Psoas muscle (tissue), 8 donors: ENCODE measurements at places on chromosomes 6 and 20. TPM values are rescaled to one million over a fixed set of nuclear protein-coding genes. Genes with fewer than 3 reads are reported as not detected.

DNA sequence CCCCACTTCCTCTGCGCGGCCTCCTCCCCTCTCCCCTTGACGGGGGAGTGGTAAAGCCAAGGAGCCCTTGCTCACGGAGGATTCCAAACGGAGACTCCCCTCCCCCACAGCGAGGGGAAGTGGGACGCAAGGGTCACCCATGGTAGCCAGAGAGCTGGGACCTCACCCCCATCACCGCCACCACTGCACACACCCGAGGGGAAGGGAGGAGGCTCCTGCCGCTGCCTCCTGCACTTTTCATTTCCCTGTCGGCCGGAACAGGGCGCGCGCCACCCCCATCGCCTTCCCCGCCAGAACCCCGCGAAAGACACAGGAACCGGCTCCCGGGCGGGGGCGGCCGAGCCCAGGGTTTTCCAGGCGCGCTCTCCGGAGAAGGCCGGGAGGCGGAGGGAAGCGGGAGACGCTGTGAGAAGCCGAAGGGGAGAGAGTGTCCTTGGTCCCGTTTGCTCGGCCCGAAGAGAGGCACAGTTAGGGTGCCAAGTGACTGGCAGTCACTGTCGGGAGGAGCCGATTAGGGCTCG is 789 bp downstream of the CCND3 start:
- peak; percentile 70 for DNase-seq

DNA sequence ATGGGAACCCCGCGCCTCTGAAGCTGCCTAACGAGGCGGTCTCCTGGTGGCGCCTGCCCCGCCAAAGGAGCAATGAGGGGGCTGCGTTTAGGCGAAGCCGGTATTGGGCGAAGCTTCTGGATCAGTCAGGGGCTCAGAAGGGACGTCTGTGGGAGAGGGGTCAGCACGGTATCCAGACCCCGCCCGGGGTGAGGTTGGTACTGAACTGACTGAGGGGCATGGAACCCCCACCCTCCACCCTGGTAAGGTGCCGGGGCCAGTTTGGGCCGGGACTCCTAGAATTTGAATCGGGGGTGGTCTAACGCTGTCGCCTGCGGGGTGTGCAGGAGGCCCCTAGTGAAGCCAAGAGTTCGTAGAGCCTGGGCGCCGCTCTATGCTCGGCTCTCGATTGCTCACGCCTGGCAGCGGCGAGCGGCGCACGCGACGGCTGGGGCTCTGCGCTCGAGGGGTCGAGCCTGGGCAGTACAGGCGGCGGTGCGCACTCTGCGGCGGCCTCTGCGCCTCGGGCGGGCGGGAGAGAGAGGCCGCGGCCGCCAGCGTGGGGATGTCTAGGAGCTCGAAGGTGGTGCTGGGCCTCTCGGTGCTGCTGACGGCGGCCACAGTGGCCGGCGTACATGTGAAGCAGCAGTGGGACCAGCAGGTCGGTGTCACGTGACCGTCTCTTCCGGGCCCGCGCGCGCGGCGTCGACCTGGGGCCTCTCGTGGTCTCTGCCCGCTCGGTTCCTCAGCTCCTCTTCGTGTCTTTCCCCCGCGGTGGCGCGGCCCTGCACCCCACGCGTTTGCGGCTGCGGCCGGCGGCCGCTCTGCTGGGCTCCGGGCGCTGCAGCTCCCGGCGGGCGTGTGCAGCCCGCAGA is at the start of the genes KAT14 and PET117:
KAT14 (plus strand) TSS at position 452 of the 854 bp plus-strand sequence. CDS start 4,798 bp downstream, outside the sequence.
PET117 (plus strand) TSS at position 452 of the 854 bp plus-strand sequence; CDS start at position 545, 93 bp downstream.
- peak; percentile 96 for DNase-seq

DNA sequence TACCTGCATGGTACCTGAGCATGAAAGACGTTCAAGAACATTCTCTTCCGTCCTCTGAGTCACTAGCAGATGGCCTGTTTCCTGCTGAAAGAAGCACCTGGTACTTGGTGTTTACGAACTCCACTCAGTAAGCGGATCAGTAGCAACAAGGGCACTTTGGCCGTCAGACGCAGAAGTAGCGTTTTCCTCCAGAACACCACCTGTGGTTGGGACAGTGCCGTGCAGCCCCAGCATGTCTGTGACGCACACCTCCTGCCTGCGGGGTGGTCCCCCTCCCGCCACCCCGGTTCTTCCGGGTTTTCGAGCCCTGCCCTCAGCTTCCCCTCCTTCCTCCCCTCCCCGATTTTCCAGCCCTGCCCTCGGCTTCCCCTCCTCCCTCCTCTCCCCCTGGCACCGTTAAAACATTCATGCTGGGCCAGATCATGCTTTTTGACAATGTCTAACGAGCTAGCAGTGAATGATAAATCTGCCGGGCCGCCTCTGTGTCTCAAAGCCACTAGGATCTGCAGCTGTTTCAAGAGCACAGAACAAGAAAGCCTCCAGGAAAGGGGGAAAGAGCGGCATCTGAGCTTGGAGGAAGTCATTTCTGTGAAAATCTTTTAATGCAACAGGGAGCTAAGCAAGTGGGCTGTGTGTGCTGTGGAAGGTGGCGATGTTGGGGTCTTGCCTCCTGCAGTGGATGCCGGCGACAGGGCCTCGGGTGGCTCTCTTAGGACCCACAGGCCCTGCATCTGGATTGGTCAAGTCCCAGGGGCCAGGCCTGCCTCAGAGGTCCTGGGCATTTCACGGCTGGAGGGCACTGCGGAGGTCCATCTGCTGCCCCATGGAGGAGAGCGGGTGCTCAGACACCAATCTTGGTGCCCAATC is 207.9 kb downstream of the ERMARD start:
- no peak for DNase-seq

GRCh38 chr6:106300944-106301343 is 24.6 kb downstream of the ATG5 start:
- no peak for DNase-seq

Gene BEND6
- 0.21 TPM for total RNA-seq
